ENCODE measurements at places on chromosomes 4 and X. TPM values are rescaled to one million over a fixed set of nuclear protein-coding genes. Genes with fewer than 3 reads are reported as not detected.
A peak's percentile ranks its signal among the peaks of the same experiment; 100 is the strongest.

The WDR17 gene
- 5.3 TPM for total RNA-seq

The SLC34A2 gene
- not detected for total RNA-seq

The TXK gene
- 2.8 TPM for total RNA-seq

The MAP7D3 gene
- total RNA-seq: 41.6 TPM

The RHOXF2 gene
- not detected for total RNA-seq

The DUX4 gene
- total RNA-seq: not detected

The CYBB gene
- 39.9 TPM for total RNA-seq

The STK32B gene
- total RNA-seq: 7.0 TPM

The FAM149A gene
- total RNA-seq: 9.9 TPM

The SRP72 gene
- 52.9 TPM for total RNA-seq

The CTAG1B gene
- not detected for total RNA-seq

The PPP1R2C gene
- not detected for total RNA-seq

The EDNRA gene
- 10.8 TPM for total RNA-seq

The UCP1 gene
- total RNA-seq: not detected

DNA sequence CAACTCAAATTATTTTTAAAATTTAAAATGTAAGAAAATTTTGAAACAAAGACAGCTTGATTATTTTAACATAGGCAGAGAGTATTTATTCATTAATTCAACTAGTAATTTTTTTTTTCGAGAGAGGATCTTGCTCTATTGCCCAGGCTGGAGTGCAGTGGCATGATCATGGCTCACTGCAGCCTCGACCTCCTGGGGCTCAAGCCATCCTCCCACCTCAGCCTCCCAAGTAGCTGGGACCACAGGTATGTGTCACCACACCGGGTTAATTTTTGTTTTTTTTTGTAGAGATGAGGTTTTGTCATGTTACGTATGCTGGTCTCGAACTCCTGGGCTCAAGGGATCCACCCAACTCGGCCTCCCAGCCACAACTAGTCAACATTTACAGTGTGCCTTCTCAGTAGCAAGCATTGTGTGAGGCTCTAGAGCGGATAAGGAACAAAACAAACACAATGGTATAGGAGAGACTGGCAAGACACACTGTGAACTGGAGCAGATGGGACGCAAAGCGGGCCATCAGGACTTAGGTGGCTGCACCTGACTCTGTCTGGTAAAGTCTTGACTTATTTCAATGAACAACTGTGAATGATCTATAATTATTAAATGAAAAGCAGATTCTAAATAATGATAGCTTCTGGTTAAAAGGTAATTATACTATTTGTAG is 21.6 kb downstream of the SETD7 start:
- DNase-seq: no peak

DNA sequence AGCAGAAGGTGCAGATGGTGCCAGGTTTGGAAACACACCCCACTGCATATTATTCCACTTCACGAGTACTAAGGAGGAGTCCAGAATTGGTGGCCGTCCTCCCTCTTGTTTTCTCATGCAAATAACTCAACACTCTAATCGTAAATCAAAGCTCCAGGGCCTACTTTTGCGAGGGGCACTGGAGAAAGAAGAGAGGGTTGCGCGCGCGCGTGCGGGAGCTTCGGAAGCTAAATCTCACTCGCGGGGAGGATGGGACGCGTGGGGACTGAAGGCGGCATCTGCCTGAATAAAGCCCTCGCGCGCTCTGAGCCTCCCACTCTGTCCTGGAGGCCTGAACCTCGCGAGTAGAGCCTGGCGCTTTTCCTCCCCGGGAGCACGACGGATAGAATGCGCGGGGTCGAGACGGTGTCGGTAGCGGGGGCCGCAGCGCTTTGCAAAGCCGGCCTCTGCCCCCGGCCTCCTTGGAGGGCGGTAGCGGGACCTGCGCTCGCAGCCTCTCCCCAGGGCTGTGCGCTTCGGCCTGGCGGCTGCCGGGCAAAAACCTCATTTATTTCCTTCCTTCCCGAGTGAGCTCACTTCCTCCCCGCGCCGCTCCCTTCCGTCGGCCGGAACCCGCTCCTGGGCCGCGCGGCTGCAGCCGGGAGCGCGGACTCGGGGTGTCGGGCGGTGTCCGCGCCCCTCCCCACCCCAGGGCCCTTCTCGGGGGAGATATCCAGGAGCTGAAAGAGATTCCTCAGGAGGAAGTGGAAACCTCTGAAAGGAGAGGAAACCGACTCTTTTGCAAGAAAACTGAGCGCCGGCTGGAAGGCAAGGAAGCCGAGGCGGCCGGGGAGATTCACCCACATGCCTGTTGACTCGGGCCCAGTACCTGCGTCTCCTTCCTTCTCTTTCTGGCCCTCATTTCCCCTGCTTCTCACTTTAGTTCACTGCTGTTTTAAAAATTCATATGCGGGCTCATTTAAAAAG is 20.7 kb downstream of the HAND2 start:
- no peak for DNase-seq

DNA sequence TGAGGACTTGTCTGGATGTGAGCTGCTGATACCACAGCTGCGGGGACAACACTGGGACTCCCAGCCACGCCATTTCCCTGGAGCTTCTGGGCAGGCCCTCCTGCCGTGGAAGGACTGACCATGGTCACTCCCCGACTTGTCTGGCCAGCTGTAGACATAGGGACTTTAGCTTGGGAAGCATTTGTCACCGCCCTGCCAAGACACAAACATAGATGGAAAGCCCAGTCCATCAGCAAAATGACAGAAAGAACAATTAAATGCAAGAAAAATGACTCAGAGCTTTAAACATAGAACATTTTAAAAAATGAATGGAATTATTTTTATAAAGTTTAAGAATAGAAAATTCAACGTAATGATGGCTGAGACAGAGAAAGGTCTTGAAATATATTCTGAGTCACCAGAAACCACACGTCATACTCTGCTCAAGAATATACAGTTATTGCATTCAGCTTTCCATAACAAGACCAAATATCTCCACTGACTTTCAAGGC is 107.6 kb upstream of the CBR4 start:
- peak; percentile 32 for DNase-seq

DNA sequence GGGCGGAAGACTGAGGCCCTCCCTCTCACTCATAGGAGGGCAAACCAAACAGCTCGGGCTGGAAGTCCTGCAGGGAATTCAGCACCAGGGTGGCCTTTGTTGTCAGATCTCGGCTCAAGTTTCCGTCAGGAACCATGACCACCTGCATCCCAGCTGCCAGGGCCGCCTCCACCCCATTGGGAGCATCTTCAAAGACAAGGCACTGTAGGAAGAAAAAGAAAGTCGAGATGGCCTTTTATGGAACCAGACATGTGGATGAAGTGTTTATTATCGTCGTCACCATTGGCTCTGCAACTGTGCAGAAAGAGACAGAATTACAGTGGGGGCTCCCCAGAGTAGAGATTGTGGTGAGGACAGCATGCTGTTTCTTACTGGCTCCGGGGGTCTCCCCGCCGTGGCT is 97.2 kb upstream of the STS start:
- DNase-seq: no peak

DNA sequence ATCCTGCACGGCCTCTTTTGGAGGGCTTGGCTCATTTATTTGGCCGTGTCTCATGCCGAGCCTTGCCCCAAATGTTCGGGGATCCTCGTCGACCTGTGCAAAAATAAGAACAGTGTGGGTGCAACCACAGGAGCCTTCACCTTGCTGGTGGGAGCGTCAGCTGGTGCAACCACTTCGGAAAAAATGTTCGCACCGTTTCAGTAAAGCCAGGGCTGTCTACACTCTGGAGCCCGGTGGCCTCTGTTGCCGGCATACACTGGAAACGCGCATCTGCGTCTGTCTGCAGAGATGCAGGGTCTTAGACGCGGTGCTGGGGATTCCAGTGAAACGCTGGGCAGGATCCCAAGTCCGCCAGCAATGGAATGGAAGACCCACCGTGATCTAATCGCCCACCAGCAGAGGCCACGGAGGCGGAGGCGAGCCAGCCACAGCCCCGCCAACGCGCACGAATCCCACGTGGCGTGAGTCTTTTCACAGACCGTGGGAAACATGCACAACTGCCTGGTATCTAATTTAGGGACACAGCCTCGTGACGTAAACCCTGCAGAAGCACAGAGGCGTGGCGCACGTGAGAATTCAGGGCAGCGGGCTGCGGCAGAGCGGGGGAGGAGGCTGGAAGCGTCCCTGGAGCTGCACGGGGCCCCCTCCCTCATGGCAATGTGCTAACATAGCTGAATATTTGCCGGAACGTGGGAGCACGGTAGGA is 13.8 kb upstream of the MXD4 start:
- DNase-seq: no peak

DNA sequence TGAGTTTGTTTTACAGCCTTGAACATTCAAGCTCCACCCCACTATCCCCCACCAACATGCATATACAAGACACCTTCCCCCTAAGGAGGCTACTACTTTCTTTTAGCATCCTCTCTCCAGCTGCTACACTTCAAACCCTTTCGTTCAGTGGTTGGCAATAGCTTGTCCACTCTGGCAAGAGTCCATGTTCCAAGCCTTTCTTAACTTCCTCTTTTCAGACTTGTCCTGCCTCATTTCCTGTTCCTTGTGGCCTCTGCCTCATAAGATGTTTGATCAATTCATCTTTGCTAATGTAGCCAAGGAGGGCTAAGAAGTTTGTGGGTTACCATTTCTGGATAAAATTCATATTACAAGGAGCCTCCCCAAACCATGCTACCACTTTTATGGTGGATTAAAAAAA is 20.8 kb upstream of the ZCCHC12 start:
- no peak for DNase-seq

DNA sequence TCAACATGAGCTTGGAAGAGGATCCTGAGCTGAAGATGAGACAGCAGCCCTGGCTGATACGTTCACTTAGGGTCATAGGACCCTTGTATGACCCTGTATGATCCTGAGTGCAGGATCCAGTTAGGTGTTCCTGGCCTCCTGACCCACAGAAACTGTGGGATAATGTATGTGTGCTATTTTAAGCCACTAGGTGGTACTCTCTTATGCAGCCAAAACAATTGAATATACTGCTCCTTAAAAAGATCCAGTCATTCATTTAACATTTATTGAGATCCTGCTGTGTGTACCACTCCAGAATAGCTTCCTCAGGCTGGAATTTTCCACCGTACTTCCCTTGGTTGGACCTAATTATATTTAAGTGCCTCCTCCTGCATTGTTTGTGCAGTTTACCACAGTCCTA is 167.1 kb downstream of the AMELX start:
- DNase-seq: no peak

DNA sequence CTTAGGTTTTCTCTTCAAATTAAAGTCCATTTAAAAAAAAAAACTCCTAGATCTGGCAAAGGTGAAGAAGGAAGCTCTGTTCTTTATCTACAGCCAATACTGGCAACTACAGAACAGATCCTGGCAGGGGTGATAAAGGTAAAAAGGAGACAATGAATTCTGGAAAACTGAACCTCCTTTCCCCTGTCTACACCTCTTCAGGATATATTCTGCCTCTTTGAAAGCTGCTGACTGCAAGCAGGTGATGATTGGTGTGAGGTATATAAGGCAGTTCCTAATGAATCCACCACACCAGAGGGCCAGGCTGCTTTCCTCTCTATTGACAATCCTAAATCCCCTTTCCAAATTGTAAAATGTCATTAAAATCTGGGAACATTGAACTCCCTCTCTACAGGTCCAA is 370.1 kb downstream of the PPP3CA start:
- DNase-seq: no peak

GRCh38 chr4:8747467-8748235 is 124.0 kb downstream of the HMX1 start:
- no peak for DNase-seq

- DNase-seq: no peak
These were observed 9.7 kb downstream of the JADE1 start for GRCh38 chr4:128819082-128819742.

DNA sequence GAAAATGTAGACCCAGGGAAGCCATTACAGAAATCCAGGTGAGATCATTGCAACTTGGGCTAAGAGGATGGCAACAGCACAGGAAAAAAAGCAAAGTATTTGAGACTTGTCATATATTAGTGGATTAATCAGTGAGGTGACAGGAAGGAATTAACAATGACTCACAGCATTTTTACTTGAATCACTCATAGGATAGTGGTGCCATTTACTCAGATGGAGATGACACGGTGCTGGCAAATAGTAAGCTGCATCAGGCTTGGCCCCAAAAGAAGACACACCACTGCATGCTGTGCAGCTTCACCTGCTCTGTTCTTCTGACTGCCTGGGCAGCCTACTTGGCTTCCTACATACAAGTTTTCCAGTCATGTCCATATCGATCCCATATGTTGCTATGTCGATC is 144.8 kb downstream of the FRYL start:
- DNase-seq: no peak

DNA sequence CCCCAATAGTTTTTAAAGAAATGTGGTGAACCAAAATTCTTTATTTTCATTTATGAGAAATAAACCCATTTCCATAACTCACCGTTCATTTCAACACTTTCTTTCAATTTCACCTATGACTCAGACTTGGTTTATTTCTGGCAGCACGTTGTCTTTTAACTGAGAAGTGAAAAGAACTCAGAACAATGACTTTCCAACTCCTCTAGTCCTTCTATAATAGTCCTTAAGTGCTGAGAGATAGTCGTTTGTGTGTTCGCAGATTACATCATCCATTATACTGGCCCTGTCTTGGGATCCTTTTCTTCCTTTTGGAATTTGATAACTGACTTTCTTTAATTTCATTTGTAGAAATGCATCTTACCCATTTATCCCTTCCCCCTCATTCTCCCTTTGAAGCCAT is 113.6 kb downstream of the GLUD2 start:
- no peak for DNase-seq

DNA sequence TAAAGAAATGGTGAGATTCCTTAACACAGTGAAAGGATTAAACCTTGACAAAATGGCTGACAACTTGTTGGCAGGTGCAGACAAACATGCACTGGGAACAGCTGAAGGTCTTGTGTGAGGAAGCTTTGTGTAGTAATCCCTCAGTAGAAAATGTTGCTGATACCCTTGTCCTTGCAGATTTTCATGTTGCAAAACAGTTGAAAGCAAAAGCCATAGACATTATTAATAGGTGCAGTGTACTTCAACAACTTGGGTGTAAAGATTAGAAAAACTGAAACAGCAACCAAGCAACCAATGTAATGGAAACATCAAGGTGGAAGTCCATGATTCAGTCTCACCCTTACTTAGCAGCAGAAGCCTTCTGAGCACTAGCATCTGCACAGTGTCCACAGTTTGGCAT is 29.8 kb downstream of the UGT2B7 start:
- no peak for DNase-seq

- DNase-seq: no peak
These were observed 103.3 kb upstream of the TLR3 start for GRCh38 chr4:185965426-185966384.

- no peak for DNase-seq
These were observed 60.8 kb downstream of the USP9X start for GRCh38 chrX:41145920-41146608.

DNA sequence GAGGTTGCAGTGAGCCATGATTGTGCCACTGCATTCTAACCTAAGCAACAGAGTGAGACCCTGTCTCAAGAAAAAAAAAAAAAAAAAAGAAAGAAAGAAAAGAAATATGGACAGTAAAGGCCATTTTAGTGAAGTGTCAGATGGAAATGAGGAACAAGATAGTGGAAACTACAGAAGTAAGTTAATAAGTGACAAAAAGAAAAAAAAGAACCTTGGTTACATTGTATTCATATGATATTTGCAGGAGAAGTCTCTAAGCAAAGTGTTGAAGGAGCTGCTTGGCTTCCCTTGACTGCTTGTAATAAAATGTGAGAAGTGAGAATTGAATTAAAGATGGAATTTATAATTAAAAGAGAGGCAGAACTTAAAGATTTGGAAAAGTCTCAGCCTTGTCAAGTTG is 73.2 kb downstream of the HOPX start:
- DNase-seq: no peak

- DNase-seq: no peak
These were observed 132.8 kb downstream of the ARHGEF9 start for GRCh38 chrX:63652086-63652765.

Data from thoracic aorta (tissue), 2 donors.